ENCODE measurements at places on chromosomes 11 and 22.

GRCh38 chr22:22248878-22249277, 4.3 kb downstream of the VPREB1 start:
- no peak for DNase-seq

DNA sequence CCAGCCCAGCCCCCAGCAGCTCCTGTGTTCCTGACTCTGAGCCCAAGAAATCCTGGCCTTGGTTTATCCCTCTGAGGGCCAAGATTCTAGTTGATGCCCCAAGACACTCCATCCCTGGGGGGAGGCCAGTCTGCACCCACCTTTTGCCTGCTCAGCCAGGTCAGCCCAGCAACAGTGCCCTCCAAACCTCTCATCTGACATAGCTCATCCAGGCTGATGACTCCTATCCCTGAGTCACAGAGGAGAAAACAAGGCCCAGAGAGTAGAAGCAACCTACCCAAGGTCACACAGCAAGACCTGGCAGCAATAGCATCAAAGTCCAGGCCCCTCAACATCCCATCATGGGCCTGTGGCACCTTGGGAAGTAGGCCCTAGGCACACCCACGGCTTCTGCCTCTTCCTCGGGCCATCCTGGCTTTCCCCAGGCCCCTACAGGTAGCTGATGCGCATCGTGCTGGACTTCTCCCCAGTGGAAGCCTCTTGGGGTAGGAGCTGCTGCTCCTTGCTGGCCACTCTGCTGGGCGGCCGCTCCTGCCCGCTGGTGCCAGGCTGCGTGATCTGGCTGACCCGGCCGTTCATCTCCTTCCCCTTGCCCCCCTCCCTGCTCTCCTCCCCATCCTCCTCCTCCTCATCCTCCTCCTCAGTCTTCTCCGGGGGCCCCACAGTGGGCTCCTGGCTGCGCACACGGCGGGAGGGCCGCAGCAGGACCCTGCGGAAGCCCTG, 6.0 kb downstream of the SSTR3 start:
- DNase-seq, result no peak

GRCh38 chr11:94028436-94028835, 7.3 kb downstream of the HEPHL1 start:
- no peak for DNase-seq

GRCh38 chr11:83257761-83258168, 28.4 kb downstream of the CCDC90B start:
- no peak for DNase-seq

GRCh38 chr11:21072558-21072957, 403.2 kb downstream of the NELL1 start:
- no peak for DNase-seq

All from NCI-H2081 (cell line).